ENCODE measurements at places on chromosomes 16 and 17. TPM values are rescaled to one million over a fixed set of nuclear protein-coding genes. Genes with fewer than 3 reads are reported as not detected.

Gene TMC7
- total RNA-seq: not detected

Gene CES5A
- not detected for total RNA-seq

Gene KRTAP4-1
- not detected for total RNA-seq

Gene FBRS
- total RNA-seq: 83.8 TPM

Gene MPV17L
- not detected for total RNA-seq

Gene NPW
- 1.9 TPM for total RNA-seq

Gene PRCD
- total RNA-seq: not detected

DNA sequence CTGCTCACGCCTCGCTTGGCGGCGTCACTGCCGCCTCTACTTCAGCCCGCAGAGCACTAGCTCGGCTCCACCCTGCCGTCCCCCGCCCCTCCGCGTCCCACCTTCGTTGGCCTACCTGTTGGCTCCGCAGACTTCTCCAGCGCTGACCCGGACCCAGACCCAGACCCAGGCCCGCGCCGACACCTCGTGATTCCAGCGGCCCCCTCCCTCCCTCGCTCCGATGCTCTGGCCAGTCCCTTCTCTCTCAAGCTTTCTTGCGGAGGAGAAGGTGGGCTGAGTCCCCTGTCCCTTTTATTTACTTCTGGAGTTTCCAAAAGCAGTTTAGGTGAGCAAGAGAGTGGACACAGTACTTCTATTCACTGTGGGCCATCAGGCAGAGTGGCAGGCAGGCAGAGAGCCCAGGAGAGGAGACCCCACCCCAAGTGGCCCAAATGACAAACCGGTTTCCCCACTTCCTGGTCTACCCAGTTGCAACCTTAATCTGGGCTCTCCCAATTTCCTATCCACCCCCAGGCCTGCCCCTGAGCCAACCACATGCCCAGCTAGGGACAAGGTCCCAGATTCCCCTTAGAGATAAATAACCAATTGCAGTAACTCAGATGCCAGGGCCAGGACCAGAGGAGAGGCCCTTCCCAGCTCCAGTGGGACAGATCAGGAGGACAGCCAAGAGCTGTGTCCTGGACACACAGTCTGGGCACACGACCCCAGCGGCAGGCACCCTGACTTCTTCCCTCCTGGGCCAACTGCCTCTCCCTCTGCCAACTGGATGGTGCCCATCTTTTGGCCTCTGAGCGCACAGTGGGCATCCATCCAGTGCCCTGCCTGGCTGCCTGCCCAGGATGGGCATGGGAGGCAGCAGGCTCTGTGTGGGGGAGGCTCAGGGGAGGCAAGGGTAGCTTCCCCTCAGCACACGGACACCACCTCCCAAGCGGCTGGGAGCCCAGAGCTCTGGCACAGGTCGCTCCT, 1.2 kb upstream of the SRCIN1 start:
- no peak for DNase-seq

GRCh38 chr16:78244131-78244895, 144.9 kb downstream of the WWOX start:
- DNase-seq: no peak

DNA sequence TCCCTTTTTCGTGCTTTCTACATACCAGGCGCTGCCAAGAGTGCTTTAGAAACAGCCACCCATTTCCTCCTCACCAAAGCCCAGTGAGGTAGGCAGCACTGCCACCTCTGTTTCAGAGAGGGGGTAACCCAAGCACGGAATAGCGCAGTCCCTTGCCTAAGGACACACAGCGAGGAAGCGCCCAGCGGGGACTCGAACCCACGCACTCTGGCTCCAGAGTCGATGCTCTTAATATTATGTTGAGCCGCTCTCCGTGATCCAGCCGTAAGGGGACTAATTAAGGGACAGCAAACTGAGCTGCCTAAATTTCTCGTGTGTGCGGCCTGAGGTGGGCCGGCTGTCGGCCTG, 497 bp downstream of the CES1 start:
- DNase-seq: no peak

- no peak for DNase-seq
Measured at GRCh38 chr17:29747660-29748059, 124.9 kb upstream of the CORO6 start.

DNA sequence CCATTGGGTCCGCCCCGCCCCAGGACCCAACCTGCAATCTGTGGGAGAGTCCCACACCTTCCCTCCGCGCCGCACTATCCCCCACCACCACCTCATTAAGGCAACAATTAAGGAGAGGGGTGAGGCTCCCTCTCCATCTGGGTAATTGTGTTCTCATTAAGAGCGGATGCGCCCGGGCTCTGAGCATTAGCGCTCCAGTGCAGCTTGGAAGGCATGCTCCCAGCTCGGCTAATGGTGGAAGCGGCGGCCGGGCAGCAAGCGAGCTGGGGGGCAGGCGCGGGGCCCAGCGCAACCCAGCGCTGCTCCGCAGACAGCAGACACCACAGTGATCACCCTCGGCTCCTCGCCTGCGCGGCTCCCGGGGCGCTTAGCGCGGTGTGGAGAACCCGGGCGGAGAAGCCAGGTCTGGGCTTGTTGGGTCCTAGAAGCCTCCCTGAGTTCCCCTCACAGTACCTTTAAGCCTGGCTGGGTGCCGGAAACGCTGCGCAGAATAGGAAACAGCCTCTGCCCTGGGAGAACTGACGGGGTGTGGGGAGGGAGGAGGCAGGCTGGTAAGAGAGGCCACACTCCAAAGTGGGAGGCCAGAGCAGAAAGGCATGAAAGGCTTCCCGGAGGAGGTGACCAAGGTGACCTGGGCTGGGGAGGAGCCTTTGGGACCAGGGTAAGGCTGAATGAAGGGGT, 6.4 kb downstream of the CBLN1 start:
- DNase-seq: no peak

GRCh38 chr17:61002316-61002736, 324.7 kb downstream of the BCAS3 start:
- DNase-seq: no peak

DNA sequence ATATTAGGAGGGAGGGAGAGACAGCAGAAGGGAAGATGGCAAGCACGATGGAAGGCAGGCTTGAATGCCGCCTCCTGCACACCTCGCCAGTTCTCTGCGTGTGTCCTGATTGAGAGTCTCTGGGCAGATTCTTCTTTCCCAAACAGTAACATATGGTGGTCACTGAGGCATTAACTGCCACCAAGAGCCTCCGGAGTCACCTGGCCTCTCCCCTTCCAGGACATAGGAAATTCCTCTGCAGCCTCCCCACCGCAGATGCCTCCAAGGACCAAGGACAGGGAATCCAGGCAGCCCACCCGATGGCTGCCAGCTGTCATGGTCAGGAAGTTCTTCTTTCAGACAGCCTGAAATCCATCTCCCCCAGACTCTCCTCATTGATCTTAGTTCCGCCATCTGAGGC, 149.3 kb downstream of the ENGASE start:
- DNase-seq: no peak

GRCh38 chr16:1170076-1170418, 17.1 kb downstream of the CACNA1H start:
- no peak for DNase-seq

GRCh38 chr16:59635674-59636073, 901.6 kb upstream of the GOT2 start:
- no peak for DNase-seq

GRCh38 chr16:57235128-57236021, 9.7 kb upstream of the ARL2BP start:
- peak; percentile 67 for DNase-seq

DNA sequence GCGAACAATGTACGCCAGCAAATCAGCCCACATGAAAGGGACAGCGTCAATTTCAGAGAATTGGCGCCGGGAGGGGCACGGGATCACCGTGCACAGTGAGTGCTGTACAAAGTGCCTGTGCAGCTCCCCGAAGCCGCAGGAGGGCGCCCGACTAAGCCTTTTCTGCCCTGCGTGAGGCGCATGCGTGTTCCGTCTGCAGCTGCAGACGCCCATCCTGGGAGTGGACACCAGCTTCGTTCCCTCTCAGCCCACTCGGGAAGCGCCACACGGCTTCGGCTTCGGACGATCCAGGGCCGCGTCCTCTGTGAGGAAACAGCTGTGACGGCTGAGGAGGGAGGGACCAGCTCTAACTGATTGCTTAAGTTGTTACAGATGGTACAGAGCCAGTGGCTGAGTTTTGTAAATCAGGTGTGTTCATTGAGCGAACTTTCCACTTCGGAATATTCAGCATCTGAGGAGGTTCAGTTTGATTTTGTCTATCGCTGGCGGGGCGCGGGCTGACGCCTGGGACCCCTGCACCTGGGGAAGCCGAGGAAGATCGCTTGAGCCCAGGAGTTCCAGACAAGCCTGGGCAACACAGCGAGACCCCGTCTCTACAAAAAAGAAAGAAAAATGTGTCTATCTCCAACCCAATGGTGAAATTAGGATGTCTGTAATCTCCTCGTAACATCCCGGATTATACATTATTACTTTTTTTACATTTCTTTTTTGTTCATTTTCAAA, 15.4 kb upstream of the ZNF287 start:
- DNase-seq: peak; percentile 98

DNA sequence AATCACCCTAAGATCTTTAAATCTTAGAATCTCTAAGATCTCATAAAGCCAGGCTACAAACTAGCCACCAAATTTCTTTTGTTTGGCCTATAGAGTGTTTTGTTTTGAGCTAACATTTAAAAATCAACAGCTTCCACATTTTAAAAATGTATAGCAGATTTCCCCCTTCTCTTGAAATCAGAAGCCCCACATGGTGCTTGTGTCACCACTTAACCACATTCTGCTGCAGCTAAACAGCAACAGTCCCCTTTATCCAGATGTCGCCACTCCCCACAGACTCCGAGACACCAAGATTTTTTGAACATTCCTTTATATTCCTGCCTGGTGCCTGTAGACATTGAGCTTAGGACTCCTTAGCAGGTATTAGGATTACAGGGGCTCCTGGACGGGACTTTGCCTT, 16.0 kb downstream of the GUCY2D start:
- no peak for DNase-seq

GRCh38 chr17:47875011-47875985, 20.7 kb upstream of the SP2 start:
- DNase-seq: no peak

GRCh38 chr17:2312736-2313135, 9.0 kb downstream of the SRR start:
- DNase-seq: no peak

- no peak for DNase-seq
Measured at GRCh38 chr17:2852221-2852620, 56.0 kb downstream of the RAP1GAP2 start.

DNA sequence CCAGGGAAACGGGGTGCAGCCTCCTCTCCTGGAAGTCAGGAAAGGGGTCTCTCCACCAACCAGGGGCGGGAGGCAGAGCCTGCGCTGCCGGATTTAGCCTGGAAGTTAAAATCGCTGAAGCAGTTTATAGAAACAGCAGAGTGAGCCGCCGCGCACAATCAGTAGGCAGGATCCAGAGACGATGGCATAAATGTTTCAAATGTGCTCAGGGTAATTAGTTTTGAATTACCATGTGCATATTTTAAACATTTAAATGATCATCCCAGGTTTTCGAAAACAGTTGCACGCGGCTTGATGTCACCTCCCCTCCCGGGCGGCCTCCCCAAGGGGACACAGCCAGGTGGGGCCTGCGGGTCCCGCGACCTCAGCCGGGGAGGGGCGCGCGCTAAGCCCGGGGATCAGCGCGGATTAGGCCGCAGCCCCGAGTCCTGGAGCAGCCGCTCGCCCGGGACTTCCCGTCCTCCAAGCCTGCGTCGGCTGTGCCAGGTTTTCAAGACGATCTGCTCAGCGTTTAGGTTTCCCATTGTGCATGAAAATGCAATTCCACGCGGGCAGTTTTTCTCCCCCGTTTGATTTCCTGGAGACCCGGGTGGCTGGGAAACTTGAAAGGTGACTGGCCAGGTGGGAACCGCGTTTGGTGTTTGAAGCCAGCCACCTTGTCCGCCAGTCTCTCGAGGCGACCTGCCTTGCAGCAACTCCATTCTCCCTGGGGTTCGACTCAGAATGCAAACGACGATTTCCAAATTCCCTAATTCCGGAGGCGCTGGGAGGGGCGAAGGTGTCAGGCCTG, 78.3 kb downstream of the RPA1 start:
- peak; percentile 30 for DNase-seq

GRCh38 chr17:31750578-31750977, 108.5 kb downstream of the COPRS start:
- no peak for DNase-seq

DNA sequence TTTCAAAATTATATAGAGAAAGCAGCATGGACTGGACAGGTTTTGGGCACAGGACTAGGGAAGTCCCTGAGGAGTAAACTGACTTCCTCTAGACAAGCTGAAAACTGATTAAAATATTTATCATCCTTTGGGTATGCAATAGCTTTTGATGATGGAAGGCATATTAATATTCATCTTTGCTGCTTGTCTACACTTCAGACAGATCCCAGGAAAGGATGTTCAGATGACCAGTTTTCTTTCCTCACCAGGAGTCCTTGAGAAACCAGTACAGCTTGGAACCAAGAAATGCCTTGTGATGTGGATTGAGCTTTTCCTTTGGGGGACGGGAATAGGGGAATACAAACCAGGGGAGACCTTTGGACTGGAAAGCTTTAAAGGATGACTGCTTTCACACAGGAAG, 195.5 kb downstream of the FTO start:
- DNase-seq: no peak

GRCh38 chr17:28267720-28268609, 51.0 kb upstream of the TMEM97 start:
- DNase-seq: no peak

DNA sequence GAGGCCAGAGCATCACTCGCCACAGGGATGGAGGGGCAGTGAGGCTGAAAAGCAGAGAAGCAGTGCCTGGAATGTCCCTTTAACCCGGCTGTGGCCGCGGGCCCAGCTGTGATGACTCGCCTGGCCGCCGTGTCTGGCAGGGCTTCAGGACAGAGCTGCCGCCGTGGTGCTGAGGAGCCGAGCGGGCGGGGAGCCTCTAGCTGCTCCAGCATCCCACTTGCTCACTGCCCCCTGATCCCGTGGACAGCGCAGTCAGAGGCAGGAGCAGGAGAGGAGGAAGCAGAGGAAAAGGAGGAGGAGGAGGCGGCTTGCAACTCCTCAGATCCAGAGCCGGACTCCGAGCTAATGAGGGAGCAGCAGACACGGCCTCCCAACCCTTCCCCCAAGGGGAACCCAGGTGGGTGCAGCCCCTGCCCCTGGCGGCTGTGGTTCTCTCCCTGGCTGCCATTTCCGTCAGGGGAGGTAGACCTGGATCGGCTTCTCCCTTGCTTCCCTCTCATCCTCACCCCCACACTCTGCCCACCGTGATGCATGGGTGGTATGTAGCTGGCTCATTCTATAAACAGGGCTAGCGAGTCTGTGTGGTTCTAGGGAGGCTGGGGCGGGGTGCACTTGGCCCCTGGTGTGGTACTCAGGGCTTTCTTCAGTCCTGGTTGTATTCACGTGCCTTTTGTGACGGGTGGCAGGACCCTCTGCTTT, 165.7 kb downstream of the CMIP start:
- no peak for DNase-seq

DNA sequence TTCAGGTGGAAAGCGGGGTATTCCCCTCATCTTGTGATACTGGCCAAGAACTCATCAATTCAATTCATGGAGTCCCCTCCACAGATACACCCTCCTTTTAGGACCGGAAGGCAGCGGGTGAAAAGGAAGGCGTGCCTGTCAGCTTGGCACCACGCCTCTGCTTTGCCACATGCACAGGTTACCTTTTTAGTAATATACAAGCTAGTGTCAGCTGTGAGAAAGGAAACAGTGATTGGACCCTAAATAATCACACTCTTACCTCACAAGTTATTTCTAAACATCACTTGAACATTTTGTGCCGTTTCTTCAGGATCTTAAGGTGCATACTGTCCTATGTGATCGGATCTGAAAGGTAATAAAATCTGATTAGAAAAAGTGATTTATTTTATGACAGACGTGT, 15.7 kb downstream of the ZDHHC7 start:
- DNase-seq: peak; percentile 16
